ENCODE measurements at places on chromosomes 11 and 22.

GRCh38 chr11:133443206-133443747 lies 89.0 kb downstream of the OPCML start:
- no peak for DNase-seq

- peak; percentile 36 for DNase-seq
Observed at GRCh38 chr22:30606455-30607299, at the start of gene TCN2. Gene TCN2, plus strand, starts transcription at chr22:30607174. Its CDS starts 158 bp downstream, at chr22:30607332.

DNA sequence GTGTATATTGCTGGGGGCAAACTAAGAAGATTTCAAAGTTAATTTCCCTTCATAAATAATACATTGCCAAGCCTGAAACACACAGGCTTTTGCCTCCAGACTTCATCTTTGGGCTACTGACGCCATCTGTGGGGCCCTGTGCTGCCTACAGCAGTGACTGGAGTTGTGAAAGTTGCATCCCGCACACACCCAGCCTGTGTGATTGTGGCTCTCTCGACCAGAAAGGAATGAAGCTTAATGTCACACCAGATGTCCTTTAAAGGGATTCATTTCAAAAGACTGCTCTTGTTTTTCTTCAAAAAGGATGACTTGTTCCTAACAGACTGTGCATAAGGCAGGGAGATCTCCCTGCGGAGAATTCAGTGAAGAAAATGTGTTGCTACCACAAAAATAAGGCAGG lies 210.5 kb downstream of the FAM181B start:
- no peak for DNase-seq

GRCh38 chr11:25702417-25702816 lies 629.5 kb upstream of the ANO3 start:
- no peak for DNase-seq

DNA sequence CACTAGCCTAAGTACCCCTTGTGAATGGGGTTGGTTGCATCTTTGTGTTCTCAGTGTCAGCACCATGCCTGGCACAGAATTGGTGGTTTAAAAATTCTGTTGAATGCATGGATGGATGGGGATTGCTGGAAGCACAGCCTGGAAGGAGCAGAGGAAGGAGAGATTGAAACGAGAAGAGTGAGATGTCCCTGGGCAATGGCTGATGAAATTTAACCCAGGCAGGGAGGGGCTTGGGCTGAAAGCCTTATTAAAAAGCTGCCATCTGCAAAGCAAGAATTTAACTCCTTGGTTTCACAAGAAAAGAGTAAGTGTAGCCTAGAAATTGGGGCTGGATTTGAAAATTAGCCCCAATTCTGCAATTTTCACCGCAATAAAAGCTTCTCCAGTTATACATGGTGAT lies 126.7 kb downstream of the TEAD1 start:
- DNase-seq = no peak

GRCh38 chr22:37314315-37315074 lies 32.2 kb downstream of the CYTH4 start:
- DNase-seq = no peak

DNA sequence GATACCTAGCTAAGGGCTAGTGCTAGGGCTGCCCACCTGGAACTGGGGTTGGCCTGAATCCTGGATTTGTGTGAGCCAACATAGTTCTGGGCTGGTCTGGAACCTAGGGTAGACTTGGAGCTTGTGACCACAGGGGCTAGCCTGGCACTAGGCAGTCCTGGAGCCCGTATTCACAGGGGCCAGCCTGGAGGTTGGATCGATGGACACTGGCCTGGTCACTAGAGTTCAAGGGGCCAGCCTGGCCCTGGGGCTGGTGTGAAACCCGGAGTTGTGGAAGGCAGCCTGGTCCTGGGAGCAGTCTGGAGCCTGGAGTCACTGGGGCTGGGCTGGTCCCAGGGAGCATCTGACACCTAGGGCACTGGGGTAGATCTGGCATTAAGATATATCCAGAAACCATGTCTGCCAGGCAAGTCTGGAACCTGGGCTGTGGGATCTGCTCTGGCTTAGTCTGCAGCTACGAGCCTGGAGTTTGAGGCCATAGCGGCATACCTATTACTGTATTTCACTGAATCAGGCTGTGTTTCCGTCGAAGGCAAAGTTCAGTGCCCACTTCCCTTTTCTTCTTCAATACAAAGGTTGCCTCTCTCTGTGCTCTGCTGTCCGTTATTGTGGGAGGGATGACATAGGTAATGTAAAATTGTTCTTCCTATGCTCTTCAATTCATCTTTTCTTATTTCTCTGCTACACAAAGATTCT lies 9.1 kb upstream of the GLYATL1B start:
- no peak for DNase-seq

- no peak for DNase-seq
Observed at GRCh38 chr11:100316952-100317351, 370.1 kb upstream of the ARHGAP42 start.

- DNase-seq = no peak
Observed at GRCh38 chr11:35216962-35217678, 78.1 kb downstream of the CD44 start.

- DNase-seq = no peak
Observed at GRCh38 chr11:107777110-107777509, 65.3 kb upstream of the SLN start.

DNA sequence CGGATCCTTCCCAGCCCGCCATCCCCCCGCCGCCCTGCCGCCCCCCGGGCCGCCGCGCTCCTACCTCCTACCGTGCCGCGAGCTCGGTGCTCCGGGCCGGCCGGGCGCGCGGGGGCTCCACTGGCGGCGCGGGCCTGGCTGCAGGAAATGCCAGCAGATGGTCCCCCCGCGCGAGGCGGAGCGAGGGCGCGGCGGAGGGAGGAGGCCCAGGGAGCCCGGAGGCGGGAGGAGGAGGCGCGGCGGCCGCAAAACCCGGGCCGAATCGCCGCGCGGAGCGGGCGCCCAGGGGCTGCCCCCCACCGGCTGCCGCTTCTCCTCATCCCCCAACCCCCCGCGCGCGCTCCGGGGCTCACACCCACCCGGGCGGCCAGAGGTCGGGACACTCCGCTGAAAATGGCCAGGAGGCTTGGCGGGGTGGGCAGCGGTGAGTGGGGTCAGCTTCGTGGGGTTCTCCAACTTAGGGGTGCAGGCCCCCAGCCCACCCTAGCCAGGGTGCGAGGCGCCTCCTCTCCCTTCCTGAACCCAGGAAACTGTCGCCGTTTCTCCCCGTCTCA lies at the start of gene OSBPL5:
OSBPL5 (minus strand) TSS at position 159 of the 554 bp plus-strand sequence. CDS start 36,162 bp downstream, outside the sequence.
- no peak for DNase-seq

GRCh38 chr11:20050551-20051333 lies 109.5 kb downstream of the DBX1 start:
- no peak for DNase-seq

DNA sequence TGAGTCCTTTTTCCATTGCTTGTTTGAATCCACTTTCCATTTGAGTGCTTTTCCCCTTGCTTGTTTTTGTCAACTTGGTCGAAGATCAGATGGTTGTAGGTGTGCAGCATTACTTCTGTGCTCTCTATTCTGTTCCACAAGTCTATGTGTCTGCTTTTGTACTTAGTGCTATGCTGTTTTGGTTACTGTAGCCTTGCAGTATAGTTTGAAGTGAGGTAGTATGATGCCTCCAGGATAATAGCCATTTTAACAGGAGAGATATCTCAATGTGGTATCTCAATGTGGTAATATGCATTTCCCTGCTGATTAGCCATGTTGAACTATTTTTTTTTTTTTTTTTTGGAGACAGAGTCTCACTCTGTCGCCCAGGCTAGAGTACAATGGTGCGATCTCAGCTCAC lies 16.7 kb downstream of the ACRV1 start:
- no peak for DNase-seq

DNA sequence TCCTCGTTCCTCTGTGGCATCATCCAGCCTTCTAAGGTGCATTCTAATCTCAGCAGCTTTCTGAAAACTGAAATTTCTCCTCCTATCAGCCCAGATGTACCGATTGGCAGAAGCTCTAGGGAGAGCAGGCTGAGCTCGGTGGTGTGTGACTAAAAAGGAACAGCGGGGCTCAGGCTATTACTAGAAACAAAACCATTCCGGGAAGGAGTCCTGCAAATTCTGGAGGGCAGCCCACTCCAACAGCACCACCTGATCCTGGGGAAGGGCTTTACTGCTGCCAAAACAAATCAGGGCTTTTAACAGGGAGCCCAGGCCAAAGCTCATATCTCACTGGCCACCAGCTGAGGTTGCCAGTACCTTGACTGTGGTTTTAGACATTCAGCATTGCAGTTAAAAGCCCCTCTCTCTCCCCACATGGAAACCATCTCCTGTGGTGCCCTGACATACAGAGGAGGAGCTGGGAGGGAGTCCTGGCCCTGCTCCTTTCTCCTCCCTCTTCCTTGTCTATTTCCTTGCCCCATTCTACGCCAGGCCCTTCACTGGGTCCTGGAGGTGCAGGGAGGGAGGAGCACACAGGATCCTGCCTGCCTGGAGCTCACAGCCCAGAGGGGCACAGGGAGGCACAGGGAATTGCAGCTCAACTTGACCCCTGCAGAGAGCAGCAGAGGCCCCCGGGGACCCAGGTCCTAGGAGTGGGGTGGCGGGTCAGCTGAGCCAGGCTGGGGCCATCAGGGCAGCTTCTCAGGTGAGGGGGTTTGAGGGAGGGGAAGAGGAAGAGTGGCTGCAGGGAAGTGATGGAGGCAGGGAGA lies 889 bp downstream of the PLAAT4 start:
- DNase-seq = no peak

- no peak for DNase-seq
Observed at GRCh38 chr11:83467837-83468236, 181.7 kb upstream of the CCDC90B start.

GRCh38 chr11:61645179-61645868 lies 34.9 kb upstream of the DAGLA start:
- peak; percentile 29 for DNase-seq

- DNase-seq = no peak
Observed at GRCh38 chr11:79813551-79813950, 372.7 kb upstream of the TENM4 start.

- no peak for DNase-seq
Observed at GRCh38 chr11:25037431-25037830, 540.6 kb downstream of the LUZP2 start.

GRCh38 chr11:102793677-102794290 lies 4.2 kb downstream of the MMP1 start:
- no peak for DNase-seq

DNA sequence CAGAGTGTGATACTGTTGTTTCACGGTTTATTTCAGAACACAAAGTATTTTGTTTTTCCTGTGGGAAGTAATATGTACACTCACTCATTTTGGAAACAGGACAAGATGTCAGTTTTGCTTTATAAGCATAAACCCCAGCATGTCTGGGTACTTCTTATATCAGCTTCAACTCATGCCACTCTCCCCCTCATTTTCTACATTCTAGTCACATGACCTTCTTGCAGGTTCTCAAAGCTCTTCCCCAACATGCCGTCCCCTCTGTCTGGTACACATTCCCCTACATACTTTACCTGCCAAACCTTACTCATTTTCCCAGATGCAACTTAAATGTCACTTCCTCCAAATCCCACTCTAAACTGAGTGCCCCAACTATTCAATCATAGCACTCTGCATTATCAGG lies 1.6 kb upstream of the CTR9 start:
- no peak for DNase-seq

DNA sequence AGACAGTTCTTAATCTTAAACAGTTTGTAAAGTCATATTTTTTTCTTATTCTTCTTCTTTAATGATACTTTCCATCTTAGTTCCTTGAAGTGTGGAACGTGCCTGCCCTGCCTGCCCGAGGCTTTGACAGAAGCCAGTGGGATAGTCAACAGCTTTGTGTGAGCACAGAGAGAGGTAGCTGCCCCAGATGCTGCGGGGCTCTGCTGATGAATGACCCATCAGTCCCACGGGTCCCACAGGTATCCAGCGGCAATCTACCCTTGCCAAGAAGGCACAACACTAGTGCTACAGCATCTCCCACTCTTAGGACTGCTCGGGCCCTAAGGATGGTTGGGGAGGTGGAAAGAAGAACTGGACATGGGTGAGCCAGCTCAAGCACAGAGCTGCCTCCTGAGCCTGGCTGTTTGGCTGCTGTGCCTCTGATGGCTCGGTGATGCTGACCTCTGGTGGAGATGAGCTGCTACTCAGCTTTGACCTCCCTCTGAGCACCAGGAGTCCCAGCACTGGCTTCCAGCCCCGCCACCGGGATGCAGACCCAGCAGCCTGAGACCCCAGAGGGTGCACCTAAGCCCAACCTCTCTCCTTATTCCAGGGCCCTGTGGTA lies 11.8 kb upstream of the APLNR start:
- peak; percentile 3 for DNase-seq

DNA sequence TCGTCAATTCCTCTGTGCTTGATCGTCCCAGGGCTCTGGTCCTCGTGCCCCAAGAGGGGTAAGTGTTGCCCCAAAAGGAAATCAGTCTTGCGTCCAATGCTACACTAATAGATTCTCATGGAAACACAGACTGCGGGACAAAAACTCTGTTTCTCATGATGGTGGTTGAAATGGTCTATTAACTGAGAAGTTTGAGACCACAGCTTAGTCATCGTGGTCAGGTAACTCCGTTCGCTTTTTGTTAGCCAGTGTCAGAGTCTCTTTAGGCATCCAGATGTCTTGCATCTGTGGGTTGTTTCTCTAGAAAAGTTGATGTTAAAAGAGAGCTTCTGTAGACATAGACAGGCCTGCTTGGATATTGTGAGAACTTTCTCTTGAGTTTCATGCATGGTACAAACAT lies 104.6 kb upstream of the SORL1-AS1 start:
- no peak for DNase-seq

GRCh38 chr11:118961591-118961990 lies 5.5 kb downstream of the UPK2 start:
- DNase-seq = no peak

DNA sequence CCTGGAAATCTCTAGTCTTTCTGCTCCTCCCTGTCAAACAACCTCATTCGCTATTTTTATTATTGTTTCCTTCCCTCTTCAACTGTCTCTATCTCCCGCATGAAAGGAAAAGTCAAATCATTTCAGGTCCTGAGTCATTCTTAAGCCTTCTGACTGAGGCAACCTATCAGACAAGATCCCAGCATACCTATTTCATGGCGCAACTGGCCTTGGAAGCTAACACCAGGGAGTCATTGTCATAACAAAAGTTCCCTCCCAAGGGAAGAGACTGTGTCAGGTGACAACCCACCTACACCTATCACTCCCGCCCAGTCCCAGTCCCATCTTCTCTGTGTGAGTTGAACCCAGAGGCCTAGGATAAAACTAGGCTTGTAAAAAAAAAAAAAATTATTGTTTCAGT lies 10.2 kb upstream of the ARHGAP42 start:
- DNase-seq = no peak

Data from NCI-H1436 (cell line).